ENCODE measurements at places on chromosomes 7 and 10.

GRCh38 chr7:92695308-92696261 lies 105.4 kb upstream of the FAM133B start:
- DNase-seq, result no peak

DNA sequence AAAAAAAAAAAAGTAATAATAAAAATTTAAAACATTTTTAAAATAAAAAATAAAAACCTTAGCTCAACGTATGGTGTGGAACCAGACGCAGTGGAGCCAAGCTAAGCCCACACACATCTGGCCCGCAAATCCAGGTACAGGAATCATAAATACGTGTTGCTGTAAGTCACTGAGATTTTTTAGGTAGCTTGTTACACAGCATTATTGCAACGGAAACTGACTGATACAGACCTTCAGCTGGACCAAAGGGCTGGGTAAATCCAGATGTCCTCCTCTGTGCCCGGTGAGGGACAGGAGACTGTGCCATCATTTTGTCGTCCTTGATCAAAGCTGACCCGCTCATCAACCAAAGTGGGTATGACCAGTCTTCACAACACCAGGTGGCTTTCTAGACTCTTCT lies 104.9 kb downstream of the TMEM130 start:
- DNase-seq, result no peak

DNA sequence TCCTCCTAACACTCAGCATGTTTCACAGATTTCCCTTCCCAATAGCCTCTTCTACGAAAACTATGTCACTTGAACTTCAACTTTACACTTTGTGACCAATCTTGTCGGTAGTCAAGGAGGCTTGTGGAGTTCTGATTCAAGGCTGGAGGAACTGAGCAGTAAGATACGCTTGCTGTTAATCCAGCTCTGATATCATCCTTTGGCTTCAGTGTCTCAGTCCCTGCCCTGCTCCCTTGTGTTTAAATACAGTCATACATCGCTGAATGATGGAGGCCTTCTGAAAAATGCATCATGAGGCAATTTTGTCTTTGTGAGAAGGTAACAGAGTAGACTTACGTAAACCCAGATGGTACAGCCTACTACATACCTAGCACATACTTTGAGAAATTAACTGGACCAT lies 173.6 kb downstream of the RNF133 start:
- DNase-seq, result no peak

DNA sequence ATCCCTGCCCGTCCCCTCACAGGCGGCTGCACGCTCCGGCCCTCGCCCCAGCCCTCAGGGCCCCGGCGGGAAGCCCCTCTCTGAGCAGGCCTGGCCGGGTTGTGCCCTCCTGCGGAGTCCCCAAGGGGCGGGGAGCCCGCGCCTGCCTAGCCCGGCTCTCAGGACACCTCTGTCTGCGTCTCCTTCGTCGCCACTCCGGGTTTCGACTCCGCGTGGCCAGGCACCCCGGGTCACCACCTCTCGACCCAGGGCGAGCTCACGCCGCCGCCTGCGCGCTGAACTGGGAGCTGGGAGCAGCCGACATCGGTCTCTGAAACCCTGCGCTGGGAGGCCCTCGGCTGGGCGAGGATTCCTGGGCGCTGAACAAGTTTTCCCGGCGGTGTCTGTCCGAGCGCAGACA lies 6.2 kb upstream of the OGDHL start:
- DNase-seq, result no peak

DNA sequence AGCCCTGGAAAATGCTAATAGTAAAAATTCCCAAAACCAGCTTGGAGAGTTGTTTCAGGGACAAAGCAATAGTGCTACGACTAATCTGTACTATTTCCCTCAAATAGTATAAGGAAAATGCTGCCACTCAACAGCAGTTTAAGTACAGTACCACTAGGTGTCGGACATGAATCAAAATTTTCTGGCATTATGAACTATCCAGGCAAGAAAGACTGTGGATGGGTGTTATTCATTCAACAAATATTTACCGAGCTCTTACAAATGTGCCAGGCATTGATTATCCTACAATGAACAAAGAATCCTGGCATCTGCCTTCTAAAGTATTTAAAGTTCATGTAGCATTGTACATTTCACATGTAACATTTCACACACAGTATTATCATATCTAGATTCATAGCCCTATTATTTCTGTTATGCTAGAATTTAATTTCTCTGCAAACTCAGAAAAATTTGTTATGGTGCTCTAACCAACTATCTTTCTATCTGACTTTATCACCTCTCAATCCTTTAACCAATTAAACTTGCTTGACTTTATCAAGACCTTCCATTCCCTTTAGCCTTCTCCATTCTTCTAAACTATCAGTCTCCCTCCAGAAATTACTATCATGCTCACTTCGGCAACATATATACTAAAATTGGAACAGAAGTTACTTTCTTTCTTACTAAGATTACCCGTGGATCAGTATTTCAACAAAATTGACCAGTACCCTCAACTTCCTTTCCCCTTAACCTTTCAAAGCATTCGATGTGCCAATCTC lies 80.6 kb downstream of the ARHGAP21 start:
- peak; percentile 69 for DNase-seq

DNA sequence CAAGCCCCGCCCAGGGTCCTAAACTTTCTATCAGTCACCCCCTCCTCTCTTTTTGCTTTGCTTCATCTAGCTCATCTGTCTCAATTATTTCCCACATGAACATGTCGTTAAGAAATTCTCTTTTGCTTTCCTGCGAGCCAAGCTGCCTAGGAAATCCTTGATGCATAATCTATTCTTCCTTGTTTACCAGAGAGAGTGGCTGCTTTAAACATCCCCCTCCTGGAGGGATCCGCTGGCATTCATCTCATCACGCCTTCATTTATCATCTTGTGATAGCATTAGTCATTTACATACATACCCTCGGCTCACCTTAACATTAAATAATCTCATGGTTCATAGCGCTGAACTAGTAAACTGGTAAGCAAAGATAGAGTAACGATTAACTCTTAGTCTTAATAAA lies 96.7 kb downstream of the ANK3 start:
- no peak for DNase-seq

GRCh38 chr10:28903063-28903462 lies 225.7 kb downstream of the BAMBI start:
- DNase-seq, result no peak

- DNase-seq, result no peak
Measured at GRCh38 chr10:1308173-1308961, 252.2 kb downstream of the WDR37 start.

GRCh38 chr7:102291916-102292267 lies 5.2 kb downstream of the SH2B2 start:
- DNase-seq, result no peak

GRCh38 chr10:89837165-89838043 lies 136.0 kb downstream of the KIF20B start:
- DNase-seq, result peak; percentile 25

GRCh38 chr10:131963811-131964210 lies 17.9 kb downstream of the BNIP3 start:
- DNase-seq, result no peak

GRCh38 chr10:105950410-105950809 lies 1214.1 kb downstream of the SORCS1 start:
- DNase-seq, result peak; percentile 4

DNA sequence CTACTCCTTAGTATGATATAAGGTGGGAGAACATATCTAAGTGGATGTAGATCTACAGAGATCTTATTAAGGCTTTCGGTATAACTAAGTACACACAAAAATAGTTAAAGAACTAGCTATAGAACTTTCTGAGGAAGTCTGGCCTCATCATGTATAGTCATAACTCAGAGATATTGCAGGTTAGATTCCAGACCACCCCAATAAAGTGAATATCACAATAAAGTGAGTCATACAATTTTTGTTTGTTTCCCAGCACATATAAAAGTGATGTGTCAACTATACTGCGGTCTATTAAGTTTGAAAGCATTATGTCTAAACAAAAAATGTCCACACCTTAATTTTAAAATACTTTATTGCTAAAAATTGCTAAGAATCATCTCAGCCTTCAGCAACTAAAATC lies 24.7 kb upstream of the SEMA3A start:
- no peak for DNase-seq
